ENCODE measurements at places on chromosomes 7 and 10.
A peak's percentile ranks its signal among the peaks of the same experiment; 100 is the strongest.

DNA sequence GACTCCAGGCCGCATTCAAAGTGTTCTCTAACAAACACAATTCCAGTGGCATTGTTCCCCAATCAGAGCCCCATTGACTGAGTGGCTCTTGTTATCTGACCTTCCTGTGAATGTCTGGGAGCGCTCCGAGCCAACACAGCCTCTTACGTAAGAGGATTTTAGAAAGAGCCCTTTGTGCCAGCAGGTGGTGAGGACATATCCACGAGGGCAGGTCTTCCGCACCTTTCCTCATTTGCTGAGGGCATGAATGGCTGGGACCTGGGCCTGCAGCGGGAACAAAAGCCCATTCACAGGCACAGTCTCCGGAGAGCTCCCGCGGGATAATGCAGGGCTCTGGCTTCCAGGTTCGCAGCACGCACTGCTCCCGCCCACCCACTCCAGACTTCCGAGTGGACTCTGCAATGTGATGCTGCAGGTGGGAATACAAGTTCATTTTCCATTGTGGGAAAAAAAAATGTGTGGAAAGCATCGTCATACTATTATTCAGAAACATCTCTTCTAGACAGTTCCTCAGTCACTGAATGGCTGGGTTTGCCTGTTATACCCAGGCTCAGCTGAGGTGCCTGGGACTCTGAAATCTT is 295.0 kb upstream of the IGFBP3 start:
- DNase-seq, result no peak

DNA sequence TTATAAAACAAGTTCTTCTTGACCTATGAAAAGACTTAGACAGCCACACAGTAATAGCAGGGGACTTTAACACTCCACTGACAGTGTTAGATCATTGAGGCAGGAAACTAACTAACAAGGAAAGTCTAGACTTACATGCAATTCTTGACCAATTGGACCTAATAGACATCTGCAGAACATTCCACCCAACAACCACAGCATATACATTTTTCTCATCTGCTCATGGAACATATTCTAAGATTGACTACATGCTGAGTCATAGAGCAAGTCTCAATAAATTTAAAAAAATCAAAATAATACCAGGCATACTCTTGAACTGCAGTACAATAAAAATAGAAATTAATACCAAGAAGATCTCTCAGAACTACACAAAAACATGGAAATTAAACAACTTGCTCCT is 219.5 kb upstream of the HPS1 start:
- no peak for DNase-seq

GRCh38 chr10:14698111-14698828 is 76.4 kb downstream of the FAM107B start:
- DNase-seq, result peak; percentile 11

DNA sequence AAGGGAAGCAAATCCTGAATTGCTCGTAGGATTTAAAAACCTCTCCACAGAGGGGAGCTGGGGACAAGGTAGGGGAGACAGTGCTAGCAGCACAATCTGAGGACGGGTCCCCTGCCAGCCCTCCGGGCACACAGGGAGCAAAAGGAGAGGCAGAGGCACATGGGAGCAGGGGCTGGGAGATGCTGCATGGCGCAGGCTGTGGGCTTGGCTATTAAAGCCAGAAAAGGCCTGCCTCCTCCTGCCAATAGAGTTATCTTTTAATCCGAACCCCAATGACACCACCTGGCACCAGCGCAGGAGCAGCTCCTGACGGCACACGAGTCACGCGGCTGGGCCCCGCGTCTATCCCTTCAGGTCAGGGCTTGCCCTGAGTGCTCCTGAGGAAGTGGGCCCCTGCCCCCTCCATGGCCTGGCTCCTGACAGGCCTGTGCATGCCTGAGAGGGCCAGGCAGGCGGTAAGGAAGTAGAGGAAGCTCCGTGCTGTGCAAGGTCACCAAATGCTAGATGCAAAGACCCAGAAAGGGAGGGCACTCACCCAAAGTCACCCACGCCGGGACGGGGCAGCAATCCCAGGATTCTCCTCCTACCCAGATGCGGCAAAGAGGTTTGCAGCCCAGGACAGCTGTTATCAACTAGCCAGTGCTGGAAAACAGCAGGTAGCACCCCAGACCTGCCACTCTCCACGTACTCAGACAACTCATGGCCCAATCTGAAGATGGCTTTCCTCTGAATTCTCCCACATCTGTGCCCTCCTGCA is 28.1 kb downstream of the DLG5 start:
- no peak for DNase-seq

GRCh38 chr10:124200011-124200410 is 106.6 kb upstream of the CHST15 start:
- DNase-seq, result no peak

DNA sequence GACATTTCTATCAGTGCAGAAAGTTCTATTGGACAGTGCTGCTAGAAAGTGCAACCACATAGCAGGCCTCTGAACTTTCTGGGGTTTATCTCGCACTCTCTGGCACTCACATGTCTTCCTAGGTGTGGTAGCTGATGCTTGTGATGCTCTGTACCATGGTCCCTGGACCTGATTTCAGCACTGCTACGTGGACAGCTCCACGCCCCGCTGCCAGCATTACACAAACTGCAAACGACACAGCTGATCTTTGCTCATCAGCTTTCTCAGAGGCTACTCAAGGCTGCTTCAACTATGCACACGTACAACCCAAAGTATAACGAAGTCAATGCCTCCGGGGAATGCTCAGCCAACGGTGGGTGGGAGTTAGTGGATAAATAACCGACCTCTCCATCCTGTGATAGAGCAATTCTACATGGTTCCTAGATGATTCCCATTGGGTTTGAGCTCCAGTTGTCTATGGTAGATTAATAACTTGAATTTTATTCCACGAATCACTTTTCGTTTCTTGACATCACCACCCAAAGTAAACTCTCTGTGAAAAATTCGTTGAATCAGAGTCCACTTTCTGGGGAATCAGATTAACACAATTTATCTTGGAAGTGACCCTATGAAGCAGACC is 302.5 kb downstream of the ACTR3B start:
- DNase-seq, result peak; percentile 32

DNA sequence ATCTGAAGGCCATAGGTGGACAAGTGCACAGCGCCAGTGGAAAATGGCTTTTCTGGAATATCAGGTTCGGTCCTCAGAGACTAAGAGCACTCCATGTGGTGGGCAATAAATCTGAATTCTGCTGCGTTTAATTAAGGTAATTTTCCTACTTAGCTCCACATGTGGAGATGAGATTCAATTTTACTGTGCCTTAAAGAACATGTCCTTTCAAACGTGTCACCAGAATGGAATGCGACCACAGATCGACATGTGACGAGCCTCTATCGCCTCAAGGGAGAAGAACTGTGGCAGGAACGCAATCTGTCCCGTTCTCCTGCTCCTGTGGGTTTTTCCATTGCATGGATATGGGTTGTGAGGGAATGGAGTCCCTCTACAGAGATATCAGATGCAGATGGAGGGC is 205.3 kb upstream of the ZNF32 start:
- DNase-seq, result no peak

DNA sequence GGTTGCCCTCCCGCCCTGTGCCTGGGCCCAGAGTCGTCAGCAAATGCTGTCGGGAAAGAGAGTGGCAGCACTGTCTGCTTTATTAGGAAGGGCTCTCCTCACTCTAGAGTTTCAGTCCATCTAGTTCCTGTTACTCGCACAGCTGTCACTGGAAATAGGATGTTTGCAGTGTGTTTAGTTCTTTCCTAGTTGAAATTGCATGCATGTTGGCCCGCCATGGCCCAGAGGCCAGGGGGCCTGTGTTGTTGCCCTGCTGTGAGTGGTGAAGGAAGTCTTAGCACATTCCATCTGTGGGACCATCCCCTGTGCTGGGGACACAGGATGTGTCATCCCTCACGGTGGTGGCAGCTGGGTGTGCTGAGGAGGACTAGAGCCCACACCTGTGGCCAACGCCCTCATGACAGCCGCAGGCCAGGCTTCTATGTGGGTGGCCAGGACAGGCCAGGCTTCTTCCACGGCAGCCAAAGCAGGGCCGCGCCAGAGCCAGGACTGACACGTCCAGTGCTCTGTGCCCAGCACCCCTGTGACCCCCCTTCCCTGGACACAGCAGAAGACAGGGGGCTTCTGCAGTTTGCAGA is 45.4 kb downstream of the ZNF467 start:
- no peak for DNase-seq

DNA sequence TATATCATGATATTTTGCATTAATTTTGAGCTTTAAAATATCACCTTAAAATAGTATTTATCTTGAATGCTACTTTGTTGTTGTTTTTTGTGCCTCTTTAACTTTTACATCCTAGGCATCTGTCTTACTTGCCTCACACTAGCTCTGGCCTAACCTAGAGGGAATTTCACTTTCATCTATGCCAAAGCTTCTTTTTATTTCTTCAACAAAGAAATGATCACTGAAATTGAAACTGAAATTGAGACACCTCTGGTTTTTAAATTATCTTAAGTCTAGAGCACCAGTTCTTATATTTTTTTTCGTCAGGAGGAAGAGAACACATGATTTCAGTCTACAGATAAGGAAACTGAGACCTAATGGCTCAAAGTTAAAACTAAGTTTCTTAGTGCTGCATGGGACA is 3.5 kb upstream of the SCIN start:
- no peak for DNase-seq

GRCh38 chr10:96568402-96568801 is 18.4 kb downstream of the TM9SF3 start:
- no peak for DNase-seq

- no peak for DNase-seq
These were observed 83.3 kb upstream of the FAM20C start for GRCh38 chr7:109094-109493.

- DNase-seq, result no peak
These were observed 168.6 kb upstream of the ETV1 start for GRCh38 chr7:14158111-14158510.

GRCh38 chr10:6813306-6813705 is 233.2 kb upstream of the PRKCQ start:
- DNase-seq, result no peak

DNA sequence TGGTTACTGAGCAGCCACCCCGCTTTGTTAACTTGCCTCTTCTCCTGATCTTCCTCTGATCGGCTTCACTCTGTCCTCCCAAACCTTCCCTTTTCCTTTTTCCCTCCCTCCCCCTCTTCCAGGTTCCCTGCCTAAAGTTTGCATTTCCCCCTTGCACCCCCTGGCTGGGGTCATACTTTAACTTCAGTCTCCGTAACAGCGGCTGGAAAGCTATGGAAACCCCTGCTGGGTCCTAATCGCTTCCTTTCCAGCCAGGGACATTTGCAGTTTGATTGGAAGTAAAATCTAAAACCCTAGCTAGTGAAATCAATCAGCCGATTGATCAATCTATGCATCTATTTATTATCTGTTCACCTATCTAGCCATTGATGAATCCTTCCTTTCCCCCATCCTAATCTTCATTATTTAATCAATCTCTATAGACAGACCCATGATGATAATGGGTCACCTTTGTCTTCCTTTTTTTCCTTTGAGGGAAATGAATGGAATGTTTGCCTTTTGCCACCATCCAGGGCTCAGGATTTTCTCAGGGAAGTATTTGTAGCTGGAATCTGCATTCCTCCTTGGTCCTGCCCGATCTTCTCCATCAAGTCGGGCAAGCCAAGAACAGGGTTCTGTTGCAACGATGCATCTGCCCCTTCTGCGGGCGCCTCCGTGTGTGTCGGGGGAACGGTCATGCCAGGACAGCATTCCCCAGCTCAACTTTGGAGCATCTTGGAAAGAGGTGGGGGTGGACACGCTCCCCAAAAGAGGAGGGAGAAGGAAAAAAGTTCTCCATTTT is 8.8 kb downstream of the GATA3 start:
- no peak for DNase-seq

DNA sequence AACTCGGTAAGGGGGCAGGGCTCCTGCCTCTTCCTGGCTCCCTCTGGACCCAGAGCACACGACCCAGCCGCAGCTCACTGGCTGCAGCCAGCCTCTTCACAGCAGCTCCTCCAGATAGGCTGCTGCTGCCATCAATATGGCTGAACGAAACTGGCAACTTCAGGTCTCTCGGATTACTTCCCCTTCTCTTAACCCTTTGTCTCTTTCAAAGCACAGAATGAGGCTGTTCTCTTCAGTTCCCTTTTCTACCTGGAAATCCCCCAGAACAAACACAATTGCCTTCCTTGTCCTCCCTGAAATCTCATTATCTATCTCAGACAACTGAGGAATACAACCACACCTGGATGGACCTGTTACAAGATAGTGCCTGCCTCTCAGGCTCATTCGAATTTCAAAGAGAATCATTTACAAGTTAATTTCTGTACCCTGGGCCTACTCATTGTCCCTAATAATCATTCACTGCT is 193.4 kb upstream of the MBL2 start:
- no peak for DNase-seq

GRCh38 chr7:106568680-106569499 is 92.1 kb downstream of the CCDC71L start:
- DNase-seq, result peak; percentile 22

DNA sequence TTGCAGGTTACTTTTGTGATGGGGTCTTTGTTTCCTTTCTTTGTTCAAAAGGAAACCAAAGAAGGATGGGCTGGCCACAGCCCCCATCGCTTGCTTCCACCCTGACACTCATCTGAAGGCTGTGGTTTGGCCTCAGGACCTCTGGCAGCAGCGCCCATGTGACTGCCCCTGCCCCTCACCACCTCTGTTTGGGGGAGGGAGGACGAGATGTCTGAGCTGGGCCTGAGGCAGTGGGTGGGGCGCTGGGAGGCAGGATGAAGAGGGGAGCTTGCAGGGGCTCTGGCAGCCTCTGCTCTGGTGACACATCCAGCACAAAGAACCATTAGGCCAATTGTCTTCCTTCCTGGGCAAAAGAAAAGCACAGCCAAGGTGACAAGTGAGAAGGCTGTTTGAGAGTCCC is 15.9 kb upstream of the CHST15 start:
- no peak for DNase-seq

- peak; percentile 51 for DNase-seq
These were observed 52.8 kb downstream of the ARHGAP22 start for GRCh38 chr10:48551861-48552591.

Data from activated CD4-positive, alpha-beta T cell treated with anti-CD3 and anti-CD28 coated beads for 36 hours (primary cell).